ENCODE measurements at places on chromosomes 12 and 14.

DNA sequence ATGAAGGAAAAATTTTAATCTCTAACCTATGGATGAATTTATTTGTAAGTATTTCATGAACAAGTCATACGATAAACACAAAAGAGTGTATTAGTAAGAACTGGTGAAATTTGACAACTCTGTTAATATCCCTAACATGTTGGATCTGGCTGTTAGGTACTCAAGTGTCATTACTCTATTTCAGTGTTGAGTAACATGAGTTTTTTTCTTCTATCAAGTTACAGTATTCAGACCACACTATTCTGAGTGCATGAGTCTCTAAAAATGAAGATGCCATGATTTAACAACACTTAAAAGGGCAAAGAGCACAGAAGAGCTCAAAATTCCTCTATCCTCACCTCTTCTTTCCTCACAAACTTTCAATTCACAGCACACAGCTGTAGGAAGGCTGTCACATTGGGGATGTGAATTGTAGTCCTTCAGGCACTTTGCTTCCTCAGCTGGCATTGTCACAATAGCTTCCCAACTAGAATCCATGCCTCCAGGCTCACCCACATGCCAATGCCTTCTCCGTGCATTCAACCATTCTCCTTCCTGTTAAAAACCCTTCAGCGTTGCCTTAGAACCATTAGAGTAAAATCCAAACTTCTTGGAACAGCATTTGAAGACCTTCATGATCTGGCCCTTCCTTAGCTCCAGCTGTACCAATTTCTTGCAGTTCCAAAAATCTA, 73.7 kb upstream of the DBX2 start:
- no peak for DNase-seq

DNA sequence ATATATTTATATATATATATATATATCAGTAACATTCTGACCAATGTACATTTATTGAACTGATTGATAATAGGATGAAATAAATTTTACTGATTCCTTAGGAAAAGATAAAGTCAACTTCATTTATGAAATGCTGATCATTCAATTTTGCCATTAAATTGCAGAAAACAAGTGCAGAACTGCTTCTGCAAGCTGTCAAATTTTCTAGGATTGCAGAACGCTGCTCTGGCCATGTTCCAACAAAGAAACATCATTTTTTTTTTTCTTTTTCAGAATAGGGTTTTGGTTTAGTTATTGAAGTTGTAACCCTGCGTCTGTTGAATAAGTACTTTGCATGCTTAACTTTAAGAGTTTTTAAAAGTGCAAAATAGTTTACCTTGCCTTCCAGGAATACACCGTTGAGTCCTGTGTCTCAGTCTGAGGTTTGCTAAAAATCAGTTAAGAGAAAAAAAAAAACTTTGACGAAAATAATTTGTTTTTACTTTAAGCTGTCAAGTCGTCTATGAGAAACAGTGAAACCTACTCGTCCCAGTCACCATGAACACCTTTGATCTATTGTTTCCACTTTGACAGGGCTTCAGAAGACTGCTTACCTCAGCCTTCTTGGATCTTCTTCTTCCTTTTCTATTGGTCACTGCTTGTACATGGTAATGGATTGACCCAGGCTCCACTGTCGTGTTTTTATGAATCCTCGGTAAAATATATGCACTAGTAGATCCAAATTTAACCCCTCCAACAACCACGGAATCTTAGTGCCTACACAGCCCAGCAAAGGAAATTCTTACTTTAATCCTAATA, at the start of gene KERA:
Gene KERA, minus strand, starts transcription at position 657 of the 798 bp plus-strand sequence. CDS start 1,743 bp downstream, outside the sequence.
- DNase-seq = no peak

DNA sequence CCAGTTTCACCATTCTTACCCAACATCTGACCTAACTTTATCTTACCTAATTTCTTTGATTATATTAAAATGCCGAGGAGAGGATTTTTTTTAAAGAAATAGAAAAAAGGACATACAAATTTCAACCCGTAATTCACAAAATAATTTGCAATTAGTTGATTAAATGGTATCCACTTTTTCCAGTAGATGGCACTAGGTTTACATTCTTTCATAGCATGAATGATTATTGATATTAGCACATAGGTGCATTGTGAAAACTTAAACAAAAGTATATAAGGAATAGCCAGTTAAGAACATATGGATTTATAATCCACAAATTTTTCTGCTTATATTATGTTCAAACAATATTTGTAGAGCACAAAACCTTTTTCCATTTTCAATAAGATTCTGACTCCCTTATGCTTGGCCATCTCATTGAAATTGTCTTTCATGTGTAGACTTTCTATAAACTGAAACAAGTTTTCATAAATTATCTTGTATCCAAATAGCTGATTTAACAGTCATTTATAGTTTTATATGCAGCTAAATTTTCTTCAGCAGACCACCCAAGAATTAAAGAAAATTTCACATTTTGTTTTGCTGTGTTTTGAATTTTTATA, 35.3 kb downstream of the MSRB3 start:
- peak; percentile 57 for DNase-seq

- no peak for DNase-seq
Measured at GRCh38 chr14:90438841-90439240, 42.0 kb downstream of the CALM1 start.

GRCh38 chr12:52185400-52185967, 6.3 kb downstream of the KRT80 start:
- DNase-seq = no peak

GRCh38 chr12:122004633-122005071, 17.0 kb upstream of the BCL7A start:
- DNase-seq = no peak

GRCh38 chr12:84161296-84161695, 751.3 kb downstream of the SLC6A15 start:
- no peak for DNase-seq

GRCh38 chr12:7162691-7163114, 26.8 kb upstream of the PEX5 start:
- DNase-seq = peak; percentile 93

GRCh38 chr12:106984588-106985137, 2.3 kb downstream of the MTERF2 start:
- no peak for DNase-seq

DNA sequence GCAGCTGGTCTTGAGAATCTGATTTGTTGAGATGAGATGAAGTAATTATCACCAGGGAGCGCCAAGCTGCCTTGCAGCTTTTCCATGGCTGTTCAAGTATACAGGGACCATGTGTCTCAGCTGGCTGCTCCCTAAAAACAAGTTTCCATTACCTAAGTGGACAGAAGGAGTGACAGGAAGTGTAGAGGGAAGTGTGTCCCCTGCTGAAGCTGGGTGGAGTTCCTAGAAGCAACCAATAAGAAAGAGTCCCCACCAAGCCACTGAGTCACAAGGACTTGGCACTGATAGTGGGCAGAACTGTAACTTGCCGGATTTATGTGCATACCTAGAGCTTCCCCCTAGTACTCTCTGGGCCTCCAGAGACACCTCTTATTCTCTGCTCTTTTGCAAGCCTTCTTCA, 1.5 kb upstream of the GPX2 start:
- DNase-seq = no peak

DNA sequence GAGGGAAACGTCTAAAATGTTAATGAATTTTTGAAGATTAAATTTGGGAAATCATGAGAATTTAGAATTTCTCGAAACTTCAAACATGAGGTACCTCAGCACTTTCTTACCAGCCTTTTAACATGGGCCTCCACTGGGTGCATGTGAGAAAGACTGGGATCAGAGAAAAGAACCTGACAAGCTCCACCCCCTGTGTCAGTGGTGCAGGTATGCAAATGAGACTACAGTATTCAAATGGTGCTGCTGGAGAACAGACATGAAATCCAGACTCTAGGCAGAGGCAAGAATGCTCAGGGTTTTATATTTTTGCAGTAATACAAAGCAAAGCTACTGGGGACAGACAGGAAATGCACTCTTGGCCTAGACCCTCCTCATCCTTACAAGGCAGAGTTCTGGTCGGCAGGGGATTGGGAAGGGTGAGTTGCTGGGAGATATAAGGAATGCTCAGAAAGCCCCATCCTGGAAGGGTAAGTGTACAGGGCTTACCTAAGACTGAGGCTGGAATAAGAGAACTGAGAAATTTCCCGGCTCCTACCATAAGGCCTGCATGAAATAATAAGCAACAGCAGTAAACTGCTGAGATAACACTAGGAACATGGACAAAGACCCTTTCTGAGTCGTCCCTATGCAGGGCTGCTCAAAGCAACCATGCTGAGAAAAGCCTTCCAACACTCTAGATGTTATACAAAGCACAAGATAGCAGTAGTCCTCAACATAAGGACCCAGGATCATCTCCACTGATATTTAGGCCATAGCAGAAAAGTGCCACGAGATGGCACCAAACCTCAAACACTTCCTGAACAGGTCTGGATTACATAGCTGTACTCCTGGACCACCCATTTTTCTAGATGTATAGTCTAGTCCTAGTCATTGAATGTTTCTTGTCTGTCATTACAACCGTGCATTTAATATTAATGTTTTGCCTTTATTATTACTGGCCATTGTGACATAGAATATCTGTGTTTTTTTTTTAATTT, 260.8 kb downstream of the RASSF9 start:
- DNase-seq = peak; percentile 76

DNA sequence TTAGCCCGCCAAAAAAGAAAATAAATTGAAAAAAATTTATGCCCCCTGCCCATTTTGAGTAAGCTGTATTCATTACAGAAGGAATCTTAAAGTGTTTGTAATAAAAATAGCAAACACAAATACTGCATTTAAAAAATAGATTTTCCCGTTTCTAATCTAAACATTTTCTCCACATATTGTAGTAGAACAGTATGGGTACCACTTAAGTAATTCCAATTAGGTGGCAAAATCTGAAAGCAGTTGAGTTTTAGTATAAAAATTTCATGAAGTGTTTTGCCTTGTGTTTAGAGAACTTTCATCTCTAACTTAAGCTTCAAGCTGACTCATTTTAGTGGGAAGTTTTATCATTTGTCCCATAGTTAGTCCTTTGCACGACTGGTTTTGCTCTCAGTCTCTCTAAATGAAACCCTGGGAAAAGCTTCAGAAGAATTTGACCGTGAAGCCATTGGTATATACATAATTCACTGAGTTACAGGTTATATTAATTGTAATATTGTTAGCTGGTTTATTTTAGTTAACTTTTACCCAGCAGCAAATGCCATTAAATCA, 214.6 kb downstream of the ERC1 start:
- no peak for DNase-seq

DNA sequence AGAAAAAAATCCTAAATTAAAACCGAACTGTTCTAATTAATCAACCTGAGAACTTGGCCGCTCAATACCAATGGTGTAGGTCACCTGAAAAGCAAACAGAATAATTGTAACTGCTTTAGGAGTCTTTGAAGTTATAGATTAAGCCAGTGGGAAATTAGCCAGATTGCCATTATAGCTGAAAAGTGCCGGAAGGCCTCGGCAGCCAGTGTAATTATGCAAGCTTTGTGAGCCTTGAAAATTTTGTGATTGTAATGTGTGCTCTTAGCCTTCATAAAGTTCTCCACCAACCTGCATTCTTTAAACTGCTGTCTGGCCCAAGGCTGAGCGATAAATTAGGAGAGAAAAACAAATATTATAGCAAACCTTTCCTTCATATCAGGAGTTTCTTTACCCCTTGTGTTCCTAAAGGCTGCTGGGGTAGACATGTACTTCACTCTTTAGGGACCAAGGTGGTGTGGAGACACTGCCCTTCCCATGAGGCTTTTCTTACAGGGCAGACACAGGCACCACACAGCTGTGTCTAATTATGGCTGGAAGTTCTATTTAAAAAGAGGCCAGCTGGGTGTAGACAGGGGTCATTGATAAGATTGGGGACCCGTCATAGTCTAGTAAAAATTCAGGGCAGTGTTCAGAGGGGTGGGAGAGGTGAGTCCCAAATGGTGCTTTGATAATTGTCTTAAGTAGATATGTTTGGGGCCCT, 991.2 kb downstream of the FLRT2 start:
- DNase-seq = no peak

GRCh38 chr12:126084480-126084879, 1019.2 kb downstream of the AACS start:
- DNase-seq = no peak

DNA sequence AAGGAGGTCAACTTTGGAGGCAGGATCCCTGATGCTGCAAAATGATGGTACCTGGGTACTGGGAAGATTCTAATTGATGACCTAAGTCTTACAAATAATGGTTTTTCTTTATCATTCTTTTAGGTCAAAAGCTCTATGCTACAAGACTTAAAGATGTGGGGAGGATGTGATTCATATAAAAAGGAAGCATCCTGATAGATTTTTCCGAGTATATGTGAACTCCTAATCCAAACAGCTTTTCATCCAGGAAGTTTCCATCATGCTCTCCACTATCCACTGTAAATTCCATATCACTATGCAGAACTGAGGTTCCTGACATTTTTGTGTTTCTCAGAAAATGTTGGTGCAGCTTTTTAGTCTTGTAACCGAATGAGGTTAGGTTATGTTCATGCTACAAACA, 293.2 kb downstream of the PAWR start:
- DNase-seq = no peak

GRCh38 chr14:91405241-91405721, 12.3 kb downstream of the CCDC88C start:
- no peak for DNase-seq

GRCh38 chr14:98769326-98769725, 502.7 kb downstream of the BCL11B start:
- no peak for DNase-seq

DNA sequence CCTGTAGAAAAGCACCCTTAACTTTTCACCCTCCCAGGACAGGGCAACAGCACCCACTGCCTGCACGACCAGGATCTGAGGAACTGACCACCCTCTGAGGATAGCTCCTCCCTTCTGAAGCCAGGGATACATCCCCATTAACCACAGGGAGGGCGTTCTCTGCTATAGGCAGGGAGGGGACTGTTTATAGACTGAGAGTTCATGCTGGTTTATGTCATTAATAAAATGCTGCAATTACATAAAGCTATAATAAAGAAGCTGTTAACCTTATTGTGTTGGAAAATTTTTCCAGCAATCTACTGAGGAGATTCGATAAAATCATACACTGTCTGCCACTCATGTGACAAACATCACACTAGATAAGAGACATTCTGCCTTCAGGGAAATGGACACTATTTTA, 232.4 kb upstream of the SFSWAP start:
- no peak for DNase-seq

DNA sequence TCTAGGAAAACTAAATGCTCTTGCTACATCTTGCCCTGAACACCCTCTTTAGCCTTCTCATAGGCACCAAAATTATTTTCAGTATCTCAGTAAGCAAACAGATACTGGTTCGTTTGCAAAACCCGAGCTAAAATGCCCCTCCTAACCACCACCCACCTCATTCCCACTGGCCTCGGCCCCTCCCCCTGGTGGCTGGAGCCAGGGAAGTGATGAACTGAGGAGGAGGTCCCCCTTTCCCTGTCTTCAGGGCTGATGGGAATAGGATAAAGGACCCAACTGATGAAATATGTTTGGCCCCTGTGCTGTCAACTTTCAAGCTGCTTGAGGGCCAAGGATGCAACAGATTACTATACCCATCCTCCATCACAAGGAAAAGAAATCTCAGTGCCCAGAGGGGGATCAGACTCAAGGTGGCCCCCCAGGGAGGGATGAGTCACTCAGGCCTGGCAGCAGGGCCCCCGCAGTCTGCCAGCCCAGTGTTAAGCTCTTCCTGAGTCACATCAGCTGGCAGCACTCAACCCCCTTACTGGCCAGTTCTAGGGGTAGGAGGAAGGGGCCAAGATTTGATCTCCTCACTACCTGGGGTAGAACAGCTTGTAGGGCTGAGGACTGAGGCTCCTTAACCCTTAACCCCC, 1.7 kb downstream of the ANKRD52 start:
- no peak for DNase-seq

- no peak for DNase-seq
Measured at GRCh38 chr14:104587641-104588040, 8.1 kb downstream of the C14orf180 start.

- DNase-seq = no peak
Measured at GRCh38 chr12:124392667-124393413, 97.9 kb downstream of the RFLNA start.

Data from NCI-H526 (cell line).